ENCODE measurements at places on chromosomes 3 and 15.

- no peak for DNase-seq
Observed at GRCh38 chr15:91528801-91529200, 324.7 kb upstream of the SLCO3A1 start.

DNA sequence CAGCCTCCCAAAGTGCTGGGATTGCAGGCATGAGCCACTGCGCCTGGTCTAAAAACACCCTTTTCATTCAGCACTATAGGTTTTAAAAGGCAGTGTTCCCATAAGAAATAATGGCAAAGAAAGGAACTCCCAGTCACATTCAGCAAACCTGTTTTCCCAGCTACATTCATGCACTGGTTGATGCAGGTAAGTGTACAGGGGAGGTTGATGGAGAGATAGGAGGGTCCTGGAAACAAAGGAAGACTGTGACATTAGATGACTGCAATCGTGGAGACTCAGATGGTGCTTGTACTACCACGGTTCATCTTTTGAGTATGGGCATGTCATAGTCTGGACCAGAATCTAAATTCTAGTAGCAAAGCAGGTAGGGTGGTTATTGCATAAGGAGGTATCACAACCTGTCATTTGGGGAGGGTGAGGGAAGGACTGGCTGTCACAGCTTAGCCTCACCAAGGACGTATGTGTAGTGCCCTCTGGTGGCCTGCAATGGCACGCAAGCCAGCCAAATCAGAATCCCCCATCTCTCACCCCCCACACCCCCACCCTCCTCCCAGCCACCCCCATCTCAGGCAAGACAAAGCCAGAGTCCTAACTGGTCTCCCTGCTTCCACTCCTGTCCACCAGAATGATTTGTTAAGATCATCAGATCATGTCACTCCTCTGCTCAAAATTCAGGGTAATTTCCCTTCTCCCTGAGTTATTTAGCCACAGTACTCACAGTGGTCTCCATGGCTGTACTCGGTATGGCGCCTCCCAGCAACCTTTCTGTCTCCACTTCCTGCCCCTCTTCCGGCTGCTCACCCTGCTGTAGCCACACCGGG lies 28.8 kb upstream of the UBL7 start:
- DNase-seq: no peak

DNA sequence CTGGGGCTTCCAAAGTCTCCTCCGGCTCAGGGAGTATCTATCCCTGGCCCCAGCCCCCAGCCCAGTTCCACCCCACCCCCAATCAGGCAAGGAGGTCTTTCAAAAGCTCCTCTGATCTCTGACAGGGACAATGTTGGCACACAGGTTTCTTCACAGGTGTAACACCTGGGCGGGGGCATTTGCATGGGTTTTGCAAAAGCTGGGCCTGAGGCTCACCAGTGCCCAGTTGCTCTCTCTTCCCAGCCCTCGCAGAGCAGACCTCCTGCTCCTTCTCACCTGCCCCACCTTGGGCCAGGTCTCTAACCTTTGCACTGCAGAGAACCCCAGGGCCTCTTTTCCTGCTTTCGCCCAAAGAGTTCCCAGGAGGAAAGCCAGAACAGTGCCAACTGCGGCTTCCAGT lies 8.6 kb upstream of the CSK start:
- DNase-seq: no peak

DNA sequence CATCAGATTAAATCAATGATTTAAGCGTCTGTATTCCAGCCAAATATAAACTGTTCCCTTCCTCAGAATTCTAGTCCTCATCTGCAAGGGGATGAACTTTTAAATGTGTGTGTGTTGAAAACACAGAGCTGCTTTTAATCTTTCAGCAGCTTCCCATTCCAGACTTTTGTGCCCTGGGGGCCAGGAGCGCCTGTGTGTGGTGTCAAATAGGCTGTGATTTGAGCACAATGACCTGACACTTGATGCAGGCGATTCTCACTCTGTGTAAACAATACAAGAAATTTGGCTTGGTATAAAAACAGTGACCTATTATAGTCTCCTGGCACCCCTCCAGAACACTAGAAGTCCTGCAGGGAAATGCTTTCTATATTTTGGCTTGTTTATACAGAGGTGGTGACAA lies 274.6 kb upstream of the ROPN1 start:
- DNase-seq: no peak

GRCh38 chr15:78811825-78812183 lies 540 bp upstream of the ADAMTS7 start:
- no peak for DNase-seq

DNA sequence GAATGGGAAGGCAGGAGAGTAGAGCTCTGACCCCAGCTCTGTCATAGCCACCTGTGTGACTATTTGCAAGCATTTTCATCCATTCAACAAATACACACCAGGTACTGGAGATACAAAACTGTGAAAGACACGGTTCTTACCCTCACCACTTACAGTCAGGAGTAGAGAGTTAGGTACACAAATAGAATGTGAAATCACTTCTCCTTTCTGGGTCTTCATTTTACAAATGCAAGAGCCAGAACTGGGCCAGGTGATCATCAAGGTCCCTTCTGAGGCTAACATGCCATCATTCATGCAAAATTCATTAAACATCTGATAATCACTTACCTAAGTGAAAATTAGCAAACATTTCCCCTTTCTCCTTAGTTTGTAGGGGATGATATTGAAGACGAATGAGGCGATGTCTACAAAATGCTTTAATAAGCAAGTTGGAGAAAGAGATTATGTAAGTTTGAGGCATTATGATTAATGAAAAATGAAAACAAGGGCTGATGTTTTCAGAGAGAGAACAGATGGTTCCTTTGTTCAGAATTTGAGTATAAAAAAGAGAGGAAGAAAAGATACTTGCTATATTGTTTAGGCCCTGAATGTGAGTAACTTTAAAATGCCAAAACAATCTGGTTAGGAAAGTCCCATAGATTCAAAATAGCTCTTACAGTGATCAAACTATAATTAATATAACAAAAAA lies 88.6 kb downstream of the LPP start:
- DNase-seq: no peak

GRCh38 chr3:161475905-161476304 lies 20.7 kb upstream of the OTOL1 start:
- DNase-seq: no peak

- no peak for DNase-seq
Observed at GRCh38 chr15:91113030-91113429, 13.0 kb downstream of the SV2B start.

All from cardiac septum (tissue), 1 donor.